Activated T-helper 1 cell treated with anti-CD3 and anti-CD28 coated beads, Interleukin-2, amount 50 U/mL, for 16 hours (primary cell): ENCODE measurements at places on chromosomes 6 and 20.

DNA sequence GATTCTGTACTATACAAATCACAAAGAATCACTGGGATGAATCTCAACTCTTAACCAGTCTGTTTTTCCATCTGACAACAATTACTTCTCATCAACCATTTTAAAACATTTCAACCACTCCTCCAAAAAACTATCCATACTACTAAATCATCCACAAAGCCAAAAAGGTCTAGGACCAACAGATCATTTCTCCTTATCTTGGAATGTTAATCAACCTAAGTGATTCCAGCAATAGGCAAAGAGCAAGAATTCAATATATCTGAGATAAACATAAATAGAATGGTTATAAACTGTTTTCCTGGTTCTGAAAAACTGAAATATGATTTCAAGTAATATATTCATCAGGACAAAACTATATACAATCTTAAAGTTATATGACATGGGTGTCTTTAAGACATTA is 28.6 kb downstream of the RANBP9 start:
- DNase-seq, result no peak

GRCh38 chr6:162181111-162181510 is 546.5 kb downstream of the PRKN start:
- no peak for DNase-seq

DNA sequence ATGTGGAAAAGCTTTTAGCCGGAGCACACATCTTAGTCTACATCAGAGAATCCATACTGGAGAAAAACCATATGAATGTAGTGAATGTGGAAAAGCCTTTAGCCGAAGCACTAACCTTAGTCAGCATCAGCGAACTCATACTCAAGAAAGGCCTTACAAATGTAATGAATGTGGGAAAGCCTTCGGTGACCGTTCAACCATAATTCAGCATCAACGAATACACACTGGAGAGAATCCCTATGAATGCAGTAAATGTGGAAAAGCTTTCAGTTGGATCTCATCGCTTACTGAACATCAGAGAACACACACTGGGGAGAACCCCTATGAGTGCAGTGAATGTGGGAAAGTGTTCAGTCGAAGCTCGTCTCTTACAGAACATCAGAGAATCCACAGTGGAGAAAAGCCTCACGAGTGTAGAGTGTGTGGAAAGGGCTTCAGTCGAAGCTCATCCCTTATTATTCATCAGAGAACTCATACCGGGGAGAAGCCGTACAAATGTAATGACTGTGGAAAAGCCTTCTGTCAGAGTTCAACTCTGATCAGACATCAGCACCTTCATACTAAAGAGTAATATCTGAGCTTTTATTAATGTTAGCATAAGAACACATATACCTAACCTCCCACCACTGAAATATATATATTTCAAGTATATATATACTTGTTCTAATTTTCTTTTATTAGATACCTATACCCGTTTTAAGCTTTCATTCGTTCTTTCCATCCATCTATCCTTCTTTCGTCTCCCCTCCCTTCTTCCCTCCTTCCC is 12.5 kb downstream of the ZNF391 start:
- DNase-seq, result no peak

- no peak for DNase-seq
Observed at GRCh38 chr6:74199215-74199915, 503.4 kb downstream of the CD109 start.

- no peak for DNase-seq
Observed at GRCh38 chr6:144162977-144163376, 12.7 kb downstream of the STX11 start.
